ENCODE measurements at places on chromosomes 11 and 22.
A peak's percentile ranks its signal among the peaks of the same experiment; 100 is the strongest.

DNA sequence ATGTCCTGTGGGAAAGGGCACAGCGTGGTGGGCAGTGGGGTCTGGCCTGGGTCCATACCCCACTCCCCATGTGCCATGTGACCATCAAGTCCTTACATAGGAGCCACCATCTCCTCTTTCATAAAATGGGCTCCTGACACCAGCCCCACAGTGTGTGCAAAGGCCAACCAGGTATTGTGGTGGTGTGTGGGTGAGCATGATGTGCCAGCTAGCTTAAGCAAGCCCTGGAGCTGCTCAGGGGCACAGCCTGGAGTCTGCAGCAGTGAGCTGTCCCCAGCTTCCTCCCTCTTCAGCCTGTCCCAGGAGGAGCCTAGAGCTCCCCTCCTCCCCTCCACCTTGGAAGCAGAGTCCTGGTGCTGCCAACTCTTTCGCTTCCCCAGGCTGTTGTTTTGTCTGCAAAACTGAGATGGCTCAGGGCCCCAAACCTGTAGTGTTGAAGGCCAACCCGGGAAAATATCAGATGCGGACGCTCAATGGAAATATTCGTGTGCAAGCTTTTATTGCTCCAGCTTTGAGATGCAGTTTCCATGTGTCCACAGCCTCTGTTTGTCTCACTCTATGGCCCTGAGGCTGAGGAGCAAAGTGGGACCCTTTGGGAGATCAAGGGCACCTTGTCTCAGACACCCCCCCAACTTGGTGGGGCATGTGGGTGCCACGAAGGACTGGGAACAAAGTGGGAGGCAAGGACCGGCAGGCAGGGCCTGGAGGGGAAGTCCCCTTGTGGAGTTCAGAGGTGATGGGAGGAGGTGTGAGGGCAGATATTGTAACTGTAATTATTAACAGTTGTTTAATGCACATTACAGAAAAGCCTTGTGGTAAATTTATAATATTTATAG lies 92.6 kb downstream of the CTTN start:
- DNase-seq, result no peak

- DNase-seq, result peak; percentile 96
Measured at GRCh38 chr11:61429691-61430582, at the start of the genes CPSF7 and SDHAF2. Gene CPSF7 (minus strand): TSS chr11:61429975. CDS start chr11:61429235, 740 bp downstream. Gene SDHAF2 (plus strand): TSS chr11:61430124. CDS start chr11:61430147, 23 bp downstream.

GRCh38 chr22:46027211-46028105 lies 50.5 kb upstream of the WNT7B start:
- DNase-seq, result no peak

GRCh38 chr11:61774411-61774810 lies 18.0 kb downstream of the TMEM258 start:
- DNase-seq, result no peak

- DNase-seq, result no peak
Measured at GRCh38 chr11:94705419-94705818, 62.7 kb upstream of the AMOTL1 start.

DNA sequence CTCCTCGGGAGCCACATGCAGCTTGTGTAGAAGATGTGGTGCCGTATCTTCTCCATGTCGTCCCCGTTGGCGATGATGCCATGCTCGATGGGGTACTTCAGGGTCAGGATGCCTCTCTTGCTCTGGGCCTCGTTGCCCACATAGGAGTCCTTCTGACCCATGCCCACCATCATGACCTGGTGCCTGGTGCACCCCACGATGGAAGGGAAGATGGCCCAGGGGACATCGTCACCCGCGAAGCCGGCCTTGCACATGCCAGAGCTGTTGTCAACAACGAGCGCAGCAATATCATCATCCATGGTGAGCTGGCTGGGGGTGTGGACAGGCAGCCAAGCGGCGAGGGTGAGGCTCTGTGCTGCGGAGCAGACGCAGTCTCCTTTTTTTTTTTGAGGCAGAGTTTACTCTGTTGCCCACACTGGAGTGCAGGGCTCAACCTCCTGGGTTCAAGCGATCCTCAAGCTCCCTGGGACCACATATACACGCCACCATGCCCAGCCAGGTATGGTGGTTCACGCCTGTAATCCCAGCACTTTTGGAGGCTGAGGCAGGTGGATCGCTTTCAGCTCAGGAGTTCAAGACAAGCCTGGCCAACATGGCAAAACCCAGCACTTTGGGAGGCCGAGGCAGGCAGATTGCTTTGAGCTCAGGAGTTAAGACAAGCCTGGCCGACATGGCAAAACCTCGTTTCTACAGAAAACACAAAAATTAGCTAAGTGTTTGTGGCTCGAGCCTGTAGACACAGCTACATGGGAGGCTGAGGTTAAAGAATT lies 17.3 kb upstream of the EP300 start:
- DNase-seq, result no peak
